ENCODE measurements at places on chromosomes 5 and 9. TPM values are rescaled to one million over a fixed set of nuclear protein-coding genes. Genes with fewer than 3 reads are reported as not detected.

- no peak overlapping the region for H3K27ac ChIP-seq
- no peaks in the 10 kb centered on the region for H3K27me3 ChIP-seq
- H3K4me1 ChIP-seq: no peaks in the 10 kb centered on the region
- no peak for DNase-seq
- H3K36me3 ChIP-seq: no peaks in the 10 kb centered on the region
Observed at GRCh38 chr9:15349892-15350761, 43.1 kb upstream of the TTC39B start.

DNA sequence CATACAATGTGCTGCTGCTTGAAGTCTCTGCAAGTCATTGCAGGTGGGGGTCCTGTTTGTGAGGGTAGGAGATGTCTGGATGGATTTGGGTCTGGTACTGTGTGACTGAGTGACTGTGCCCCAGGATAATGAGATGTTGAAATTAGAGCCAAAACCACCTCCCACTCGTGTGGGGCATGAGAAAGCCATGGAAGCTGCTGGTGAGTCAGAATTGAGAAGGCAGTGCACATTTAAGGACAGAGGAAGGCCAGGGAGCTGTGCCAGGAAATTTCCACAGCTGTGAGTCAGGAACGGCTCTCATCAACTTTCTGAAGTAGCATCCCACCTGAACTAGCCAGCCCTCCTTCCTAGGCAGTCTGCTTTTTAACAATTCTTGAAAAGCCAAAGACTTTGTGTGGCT lies 229.8 kb downstream of the DRD1 start:
- H3K4me3 ChIP-seq: no peak overlapping the region
- peaks cover 16% of the 10 kb centered on the region for H3K4me1 ChIP-seq
- no peaks in the 10 kb centered on the region for H3K36me3 ChIP-seq
- no peak overlapping the region for H3K27ac ChIP-seq

GRCh38 chr9:16421532-16421931 lies 448.9 kb downstream of the BNC2 start:
- no peak overlapping the region for H3K27ac ChIP-seq
- no peak for DNase-seq
- no peaks in the 10 kb centered on the region for H3K27me3 ChIP-seq

Gene ZNF366
- 0.48 TPM for total RNA-seq

GRCh38 chr9:78354324-78354973 lies 57.5 kb downstream of the PSAT1 start:
- H3K27me3 ChIP-seq: no peaks in the 10 kb centered on the region
- H3K36me3 ChIP-seq: no peaks in the 10 kb centered on the region
- no peaks in the 10 kb centered on the region for H3K4me1 ChIP-seq
- no peak overlapping the region for H3K4me3 ChIP-seq

GRCh38 chr5:157400741-157401495 lies 59.1 kb upstream of the NIPAL4 start:
- H3K27me3 ChIP-seq: no peaks in the 10 kb centered on the region
- no peak overlapping the region for H3K4me3 ChIP-seq
- no peak overlapping the region for H3K27ac ChIP-seq
- H3K36me3 ChIP-seq: no peaks in the 10 kb centered on the region
- no peaks in the 10 kb centered on the region for H3K4me1 ChIP-seq
- no peak for DNase-seq

GRCh38 chr5:132103332-132103951 lies 29.9 kb downstream of the CSF2 start:
- no peaks in the 10 kb centered on the region for H3K36me3 ChIP-seq
- DNase-seq: no peak
- H3K4me3 ChIP-seq: no peak overlapping the region
- no peaks in the 10 kb centered on the region for H3K27me3 ChIP-seq
- H3K4me1 ChIP-seq: peaks cover 7% of the 10 kb centered on the region
- H3K27ac ChIP-seq: peak overlapping the region; percentile 74

- no peaks in the 10 kb centered on the region for H3K27me3 ChIP-seq
- no peaks in the 10 kb centered on the region for H3K4me1 ChIP-seq
- H3K4me3 ChIP-seq: no peak overlapping the region
- DNase-seq: no peak
Observed at GRCh38 chr5:172133359-172134029, 54.5 kb downstream of the STK10 start.

DNA sequence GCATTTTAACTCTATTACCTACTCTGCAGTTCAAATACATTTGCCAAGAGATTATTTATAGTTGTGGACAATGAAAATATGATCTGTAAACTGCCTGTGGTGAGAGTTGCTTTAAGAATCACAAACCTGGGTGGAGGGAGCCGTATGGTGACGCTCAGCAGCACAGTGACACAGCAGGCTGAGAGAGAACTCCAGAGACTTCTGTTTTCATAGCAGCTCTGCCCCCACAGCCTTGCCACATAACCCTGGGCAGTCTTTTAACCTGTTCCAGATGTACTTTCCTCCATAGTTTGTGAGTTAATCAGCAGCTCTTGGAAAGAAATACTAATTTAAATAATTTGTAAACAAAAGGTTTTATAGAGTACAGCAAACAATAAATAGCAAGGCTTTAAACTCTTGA lies 450.5 kb downstream of the ELAVL2 start:
- H3K36me3 ChIP-seq: no peaks in the 10 kb centered on the region
- H3K4me1 ChIP-seq: no peaks in the 10 kb centered on the region
- DNase-seq: no peak
- H3K27me3 ChIP-seq: no peaks in the 10 kb centered on the region

GRCh38 chr5:77171141-77171910 lies 39.2 kb upstream of the PDE8B start:
- DNase-seq: no peak
- no peaks in the 10 kb centered on the region for H3K36me3 ChIP-seq
- H3K27ac ChIP-seq: no peak overlapping the region
- peaks cover 13% of the 10 kb centered on the region for H3K4me1 ChIP-seq
- no peaks in the 10 kb centered on the region for H3K27me3 ChIP-seq

DNA sequence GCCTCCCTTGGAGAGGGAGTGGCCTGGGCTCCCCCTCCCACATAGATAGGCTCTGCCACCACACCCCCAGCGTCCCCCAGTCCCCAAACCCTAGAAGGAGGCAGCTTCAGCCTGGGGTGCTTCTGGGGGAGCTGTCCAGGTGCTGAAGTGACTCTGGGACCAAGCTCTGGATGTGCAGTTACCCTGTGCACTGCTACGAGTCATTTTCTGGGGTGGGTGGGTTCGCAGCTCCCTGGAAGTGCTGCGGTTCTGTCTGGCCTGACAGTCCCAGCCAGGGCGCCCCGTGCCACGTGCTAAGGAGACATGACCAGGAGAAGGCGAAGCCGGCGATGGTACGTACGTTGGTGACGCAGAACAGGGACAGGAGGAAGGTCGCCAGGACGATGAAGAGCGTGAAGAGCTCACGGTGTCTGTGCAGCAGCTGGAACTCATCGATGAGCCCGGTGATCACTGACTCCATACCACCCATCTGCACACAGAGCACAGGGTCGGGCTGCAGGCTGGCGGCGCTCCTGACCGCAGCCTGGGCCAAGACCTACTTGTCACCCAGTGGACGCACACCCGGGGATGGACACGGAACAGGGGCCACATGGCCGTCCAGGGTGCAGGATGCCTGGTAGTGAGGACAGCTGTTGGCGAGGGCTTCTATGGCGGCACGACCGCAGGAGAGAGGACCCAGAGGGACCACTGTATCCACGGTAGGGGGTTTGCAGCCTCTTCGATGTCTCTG lies 35.7 kb downstream of the SLC6A3 start:
- no peak for DNase-seq
- H3K4me1 ChIP-seq: no peaks in the 10 kb centered on the region
- no peak overlapping the region for H3K4me3 ChIP-seq
- no peaks in the 10 kb centered on the region for H3K27me3 ChIP-seq
- no peaks in the 10 kb centered on the region for H3K36me3 ChIP-seq
- no peak overlapping the region for H3K27ac ChIP-seq

- no peak for DNase-seq
- no peaks in the 10 kb centered on the region for H3K36me3 ChIP-seq
- peaks cover 13% of the 10 kb centered on the region for H3K4me1 ChIP-seq
- H3K4me3 ChIP-seq: no peak overlapping the region
- H3K27me3 ChIP-seq: no peaks in the 10 kb centered on the region
Observed at GRCh38 chr9:94929369-94929756, 202.9 kb downstream of the AOPEP start.
